ENCODE measurements at places on chromosomes 7 and 10. TPM values are rescaled to one million over a fixed set of nuclear protein-coding genes. Genes with fewer than 3 reads are reported as not detected.

GRCh38 chr7:44511863-44512468, 21.5 kb upstream of the NUDCD3 start:
- no peak for DNase-seq

DNA sequence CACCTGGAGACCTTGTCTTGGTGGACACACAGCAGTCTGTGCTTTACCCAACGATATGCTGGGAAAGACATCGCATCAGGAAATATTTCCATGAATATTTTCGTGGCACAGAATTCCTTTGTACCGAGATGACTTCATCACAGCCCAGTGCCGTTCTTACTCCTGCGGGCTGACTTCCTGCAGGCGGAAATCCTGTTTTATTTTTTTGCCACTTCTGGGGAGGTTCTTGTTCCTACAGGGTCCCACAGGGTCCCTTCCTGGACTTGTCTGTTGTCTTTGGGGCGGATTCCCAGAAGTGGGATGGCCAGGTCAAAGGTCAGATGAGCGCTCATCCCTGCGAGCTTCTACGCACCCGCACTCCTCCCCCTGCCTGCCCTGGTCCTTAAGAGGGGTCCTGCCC, 86.5 kb downstream of the DNAJB6 start:
- DNase-seq = no peak

DNA sequence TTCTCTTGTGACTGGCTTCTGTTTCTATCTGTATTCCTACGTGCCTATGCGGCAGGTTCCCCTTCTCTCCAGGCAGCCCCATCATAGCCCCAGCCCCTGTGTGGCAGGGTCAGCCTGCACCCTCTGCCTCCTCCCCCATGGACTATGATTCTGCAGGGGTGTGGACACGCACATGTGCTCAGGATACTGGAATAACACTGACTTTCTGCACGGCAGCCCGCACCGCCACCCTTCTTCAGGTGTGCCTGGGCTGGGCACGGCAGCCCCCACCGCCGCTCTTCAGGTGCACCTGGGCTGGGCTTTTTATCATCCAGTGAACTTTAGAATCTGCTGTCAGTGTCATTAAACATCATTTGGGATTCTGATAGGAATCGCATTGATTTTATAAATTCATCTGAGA, 202.6 kb upstream of the PPP2R2D start:
- DNase-seq = no peak

DNA sequence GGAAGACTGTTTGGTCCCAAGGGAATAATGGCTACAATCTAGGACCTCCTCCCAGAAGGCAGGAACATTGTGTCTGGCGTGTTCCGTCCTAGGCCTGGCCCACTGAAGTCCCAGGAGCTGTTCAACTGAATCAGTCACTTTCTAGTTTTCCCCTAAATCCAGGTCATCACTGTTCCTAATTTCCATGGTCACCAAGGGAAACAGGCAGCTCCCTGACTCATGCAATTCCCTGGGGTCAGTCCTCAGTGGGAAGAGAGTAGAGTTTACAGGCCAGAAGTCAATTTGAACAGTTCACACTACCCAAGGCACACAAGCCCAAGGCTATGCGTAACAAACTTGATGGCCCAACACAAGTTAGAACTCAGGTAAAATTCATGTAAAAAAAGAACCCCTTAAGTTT, 44.0 kb downstream of the CREB3L2 start:
- no peak for DNase-seq

DNA sequence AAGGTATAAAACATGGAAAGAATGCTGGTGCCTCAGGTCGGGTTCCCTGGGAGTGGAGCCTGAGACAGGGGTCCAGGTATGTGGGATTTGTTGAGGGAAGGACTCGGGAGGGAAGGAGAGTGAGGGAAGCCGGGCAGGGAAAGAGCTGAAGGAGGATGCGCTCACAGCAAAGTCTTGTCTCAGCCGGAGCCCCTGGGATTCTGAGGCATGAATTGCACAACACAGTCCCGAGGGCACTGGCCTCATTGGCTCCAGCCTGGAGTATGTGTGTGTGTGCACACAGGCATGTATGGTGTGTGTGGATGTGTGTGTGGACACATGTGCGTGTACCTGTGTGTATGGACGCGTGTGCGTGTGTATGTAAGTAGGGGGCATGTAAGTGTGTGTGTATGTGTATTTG, 87.4 kb downstream of the WDFY4 start:
- DNase-seq = no peak

- DNase-seq = no peak
Measured at GRCh38 chr7:147937428-147937827, 653.1 kb upstream of the C7orf33 start.

- no peak for DNase-seq
Measured at GRCh38 chr7:149830997-149831740, 7.0 kb upstream of the ZNF862 start.

- DNase-seq = no peak
Measured at GRCh38 chr10:63071145-63071544, 62.0 kb upstream of the NRBF2 start.

GRCh38 chr7:108455998-108456677, at the start of gene NRCAM:
NRCAM (minus strand) TSS chr7:108456436; CDS start chr7:108240064, 216,372 bp downstream.
- DNase-seq = no peak

DNA sequence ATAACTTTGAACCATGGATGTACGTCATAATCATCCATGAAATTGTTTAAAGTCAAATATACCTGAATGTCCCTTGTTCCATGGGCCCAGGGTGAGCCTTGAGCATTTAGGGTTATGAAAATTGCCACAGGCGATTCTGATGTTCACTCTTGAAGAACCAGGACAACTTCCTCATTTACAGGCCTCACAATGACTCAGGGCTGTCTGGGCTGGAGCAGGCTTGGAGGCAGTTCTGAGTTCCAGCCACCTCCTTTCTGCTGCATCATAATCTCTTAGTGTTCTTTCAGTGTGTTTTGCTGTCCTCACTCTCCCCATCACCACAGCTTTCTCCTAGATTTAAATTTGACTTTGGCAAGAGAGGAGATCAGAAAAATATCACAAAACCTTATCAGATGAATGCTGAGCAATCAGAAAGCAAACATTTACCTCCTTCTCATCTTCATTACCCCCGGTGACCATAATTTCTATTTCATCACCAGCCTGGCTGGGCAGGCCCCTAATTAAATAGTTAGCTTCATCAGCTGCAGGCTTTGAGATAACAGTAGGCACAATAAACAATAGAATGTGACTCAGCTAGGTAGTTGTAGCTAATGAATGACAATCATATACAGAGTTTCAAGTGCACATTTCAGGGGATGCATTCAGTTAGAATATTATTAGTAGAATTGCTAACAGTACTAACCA, 571.0 kb downstream of the SH2D4B start:
- DNase-seq = no peak

The CLRN3 gene
- not detected for total RNA-seq

The FOXK1 gene
- 60.9 TPM for total RNA-seq

The TMEM236 gene
- total RNA-seq = 0.07 TPM

The FAM24B gene
- total RNA-seq = 10.7 TPM

The STEAP1 gene
- total RNA-seq = not detected

Measured in T-helper 17 cell (primary cell).